Endothelial cell (in vitro differentiated cells): ENCODE measurements at places on chromosomes 1 and 21. TPM values are rescaled to one million over a fixed set of nuclear protein-coding genes. Genes with fewer than 3 reads are reported as not detected.

GRCh38 chr1:3186526-3186921 is 117.5 kb downstream of the PRDM16 start:
- H3K4me1 ChIP-seq = peaks cover 6% of the 10 kb centered on the region
- H3K36me3 ChIP-seq = no peaks in the 10 kb centered on the region
- H3K27ac ChIP-seq = no peak overlapping the region
- peaks cover 10% of the 10 kb centered on the region for H3K27me3 ChIP-seq
- H3K4me3 ChIP-seq = no peak overlapping the region
- DNase-seq = no peak

RNF223 gene
- not detected for total RNA-seq

KIF17 gene
- total RNA-seq = 1.8 TPM

BRDT gene
- total RNA-seq = not detected

- H3K27me3 ChIP-seq = peaks cover 7% of the 10 kb centered on the region
- H3K36me3 ChIP-seq = peaks cover 10% of the 10 kb centered on the region
- DNase-seq = no peak
- no peak overlapping the region for H3K27ac ChIP-seq
- H3K4me1 ChIP-seq = no peaks in the 10 kb centered on the region
These were observed 277.5 kb upstream of the C1orf174 start for GRCh38 chr1:4177425-4178150.

DNA sequence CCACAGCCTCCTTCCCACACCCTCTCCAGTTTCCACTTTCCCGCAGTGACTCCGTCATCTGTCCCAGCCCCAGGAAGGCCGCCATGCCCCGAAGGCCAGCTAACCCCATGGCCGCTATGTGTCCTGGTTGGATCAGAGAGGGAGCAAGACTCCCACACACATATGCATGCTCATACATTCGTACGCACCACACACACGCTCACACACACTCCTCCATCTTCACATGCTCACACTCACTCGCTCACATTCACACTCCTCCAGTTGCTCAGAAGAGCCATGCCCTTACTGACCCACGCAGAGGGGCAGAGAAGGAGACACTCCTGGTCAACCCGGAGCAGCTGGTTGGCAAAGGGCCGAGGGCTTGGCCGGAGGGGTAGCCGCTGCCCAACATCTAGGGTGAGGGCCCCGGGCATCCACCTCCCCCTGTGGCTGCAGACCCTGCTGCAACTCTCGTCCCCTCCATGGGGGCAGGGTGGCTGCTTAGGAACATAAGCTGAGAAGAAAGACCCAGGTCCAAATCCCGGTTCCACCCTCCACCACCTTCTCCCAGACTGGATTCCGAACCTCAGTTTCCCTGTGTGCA is 122.3 kb upstream of the SLC25A33 start:
- H3K4me1 ChIP-seq = peaks cover 5% of the 10 kb centered on the region
- H3K27ac ChIP-seq = peak overlapping the region; percentile 57
- no peak for DNase-seq
- H3K36me3 ChIP-seq = no peaks in the 10 kb centered on the region
- H3K27me3 ChIP-seq = no peaks in the 10 kb centered on the region

KIAA1614 gene
- 2.6 TPM for total RNA-seq

DNA sequence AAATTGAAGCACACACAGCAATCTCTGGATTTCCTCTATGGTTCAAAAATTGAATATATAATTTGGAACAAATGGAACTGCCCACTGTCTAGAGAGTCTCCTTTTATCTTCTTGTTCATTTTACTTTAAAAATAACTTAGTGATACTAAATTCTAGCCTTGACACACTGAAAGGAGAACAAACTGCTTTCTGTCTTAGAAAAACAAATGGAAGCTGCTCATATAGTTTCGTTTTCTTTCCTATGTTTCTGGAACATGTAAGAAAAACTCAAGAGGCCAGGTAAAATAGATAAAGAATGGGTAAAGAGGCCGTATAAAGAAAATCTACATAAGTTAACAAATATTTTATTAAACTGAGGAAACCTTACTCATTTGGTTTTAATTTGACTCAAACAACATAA is 332.7 kb downstream of the NEGR1 start:
- H3K4me1 ChIP-seq = no peaks in the 10 kb centered on the region
- H3K36me3 ChIP-seq = no peaks in the 10 kb centered on the region
- no peak for DNase-seq
- H3K27me3 ChIP-seq = no peaks in the 10 kb centered on the region
- H3K4me3 ChIP-seq = no peak overlapping the region

NEK2 gene
- 3.9 TPM for total RNA-seq

CFAP141 gene
- total RNA-seq = not detected

GRCh38 chr1:89687254-89687653 is 54.3 kb downstream of the LRRC8C start:
- no peak for DNase-seq
- H3K27ac ChIP-seq = no peak overlapping the region
- H3K27me3 ChIP-seq = peaks cover 5% of the 10 kb centered on the region
- peaks cover 42% of the 10 kb centered on the region for H3K36me3 ChIP-seq

- no peak for DNase-seq
- H3K27me3 ChIP-seq = peaks cover under 1% of the 10 kb centered on the region
- H3K27ac ChIP-seq = no peak overlapping the region
- peaks cover 13% of the 10 kb centered on the region for H3K4me1 ChIP-seq
- no peak overlapping the region for H3K4me3 ChIP-seq
These were observed 46.8 kb downstream of the ZBTB40 start for GRCh38 chr1:22498463-22498862.

SMIM12 gene
- total RNA-seq = 84.4 TPM

- H3K36me3 ChIP-seq = no peaks in the 10 kb centered on the region
- H3K27me3 ChIP-seq = no peaks in the 10 kb centered on the region
- no peak for DNase-seq
- H3K27ac ChIP-seq = no peak overlapping the region
- H3K4me3 ChIP-seq = no peak overlapping the region
These were observed 17.0 kb upstream of the OLFML2B start for GRCh38 chr1:162040657-162041056.

DNA sequence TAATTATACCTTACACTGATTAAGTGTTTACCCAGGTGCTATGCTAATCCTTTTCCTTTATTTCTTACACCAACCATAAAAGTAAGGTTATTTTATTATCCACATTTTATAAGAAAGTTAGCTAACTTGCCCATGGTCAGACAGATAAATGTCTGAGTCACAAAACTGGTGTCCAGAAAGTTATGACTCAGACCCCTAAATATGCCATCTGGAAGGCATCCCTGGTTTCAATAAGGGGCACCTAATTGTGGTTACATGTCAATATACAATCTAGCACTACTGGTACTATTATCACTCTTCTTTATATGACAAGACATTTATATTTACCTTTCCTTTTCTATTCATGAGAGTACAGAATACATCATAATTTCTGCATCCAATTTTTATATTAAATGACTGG is 496.5 kb upstream of the ADGRL2 start:
- H3K27me3 ChIP-seq = no peaks in the 10 kb centered on the region
- no peaks in the 10 kb centered on the region for H3K4me1 ChIP-seq
- no peak for DNase-seq
- no peak overlapping the region for H3K27ac ChIP-seq

DNA sequence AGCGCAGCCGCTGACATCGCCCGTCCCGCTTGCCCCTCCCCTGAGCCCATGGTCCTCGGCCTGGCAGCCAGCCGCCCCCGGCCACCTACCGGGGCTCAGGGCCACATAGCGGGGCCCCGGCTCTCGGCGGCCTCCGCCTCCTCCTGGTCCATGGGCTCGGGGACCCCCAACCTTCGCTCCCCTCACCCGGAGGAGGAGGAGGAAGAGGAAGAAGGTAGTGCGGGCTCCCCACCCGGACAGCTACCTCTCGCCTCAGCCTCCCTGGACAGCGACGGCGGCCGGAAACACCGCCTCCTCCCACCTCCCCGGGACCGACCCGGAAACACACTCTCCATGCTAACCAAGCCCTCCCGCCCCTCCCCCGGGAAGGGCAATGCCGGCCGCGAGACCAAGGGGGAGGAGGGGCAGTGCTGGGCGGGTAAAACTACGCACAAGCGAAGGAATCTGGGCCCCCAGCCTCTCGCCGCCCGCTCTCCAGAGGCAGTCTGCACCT is at the start of gene KIAA0319L:
Gene KIAA0319L (minus strand): TSS at position 286 of the 493 bp plus-strand sequence. CDS start 2,912 bp downstream, outside the sequence.
- H3K4me1 ChIP-seq = peaks cover 24% of the 10 kb centered on the region
- peak; percentile 68 for DNase-seq
- peaks cover 10% of the 10 kb centered on the region for H3K27me3 ChIP-seq
- H3K36me3 ChIP-seq = peaks cover 19% of the 10 kb centered on the region

IGFN1 gene
- total RNA-seq = not detected

GRCh38 chr1:117105722-117106121 is 15.8 kb downstream of the TRIM45 start:
- H3K27ac ChIP-seq = no peak overlapping the region
- no peaks in the 10 kb centered on the region for H3K4me1 ChIP-seq
- DNase-seq = no peak
- no peaks in the 10 kb centered on the region for H3K36me3 ChIP-seq

GRIK1 gene
- total RNA-seq = not detected

- H3K4me3 ChIP-seq = no peak overlapping the region
- H3K36me3 ChIP-seq = no peaks in the 10 kb centered on the region
- H3K27me3 ChIP-seq = peaks cover 1% of the 10 kb centered on the region
- no peak for DNase-seq
- no peaks in the 10 kb centered on the region for H3K4me1 ChIP-seq
These were observed 348.7 kb upstream of the PTBP2 start for GRCh38 chr1:96372881-96373280.

GRCh38 chr1:201888282-201889089 is at the start of gene SHISA4:
Gene SHISA4 (plus strand): TSS chr1:201888898. CDS start chr1:201888995, 97 bp downstream.
- H3K4me1 ChIP-seq = no peaks in the 10 kb centered on the region
- H3K27ac ChIP-seq = no peak within 1 kb of the TSS
- DNase-seq = peak; percentile 21
- peak within 1 kb of the TSS; percentile 62 for H3K4me3 ChIP-seq
- H3K27me3 ChIP-seq = peaks cover 25% of the 10 kb centered on the region

PGLYRP4 gene
- total RNA-seq = 1.7 TPM

CAPN8 gene
- total RNA-seq = 0.13 TPM

- peaks cover under 1% of the 10 kb centered on the region for H3K4me1 ChIP-seq
- H3K4me3 ChIP-seq = no peak overlapping the region
- no peak overlapping the region for H3K27ac ChIP-seq
- no peak for DNase-seq
These were observed 26.9 kb upstream of the DDR2 start for GRCh38 chr1:162605225-162605927.

GRCh38 chr1:225544924-225545323 is 108.0 kb downstream of the ENAH start:
- H3K27me3 ChIP-seq = peaks cover 3% of the 10 kb centered on the region
- H3K4me1 ChIP-seq = peaks cover 4% of the 10 kb centered on the region
- no peak for DNase-seq
- no peak overlapping the region for H3K27ac ChIP-seq

GRCh38 chr1:157166590-157166989 is 28.4 kb upstream of the ETV3 start:
- peaks cover 2% of the 10 kb centered on the region for H3K4me1 ChIP-seq
- no peak for DNase-seq
- H3K27ac ChIP-seq = no peak overlapping the region
- H3K27me3 ChIP-seq = peaks cover 5% of the 10 kb centered on the region

DNA sequence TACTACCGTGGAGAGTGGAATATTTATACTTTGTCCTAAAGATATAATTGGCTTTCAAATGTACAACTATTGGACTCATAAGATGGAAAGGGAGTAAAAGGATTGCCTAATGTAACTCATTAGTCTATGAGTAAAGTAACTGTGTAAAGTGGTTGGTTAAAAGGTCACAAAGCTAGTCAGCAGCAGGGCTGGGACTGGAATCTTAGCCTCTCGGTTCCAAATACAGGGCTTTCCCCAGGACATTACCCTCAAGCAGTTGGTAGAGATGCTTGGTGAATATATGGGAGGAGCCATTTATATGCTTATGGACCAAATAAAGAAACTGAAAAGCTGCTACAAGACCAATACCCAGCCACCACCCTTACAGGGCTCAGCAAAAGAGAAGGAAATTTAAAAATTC is 283.7 kb downstream of the HLX start:
- no peaks in the 10 kb centered on the region for H3K36me3 ChIP-seq
- no peak for DNase-seq
- no peak overlapping the region for H3K27ac ChIP-seq
- H3K4me3 ChIP-seq = no peak overlapping the region
- H3K27me3 ChIP-seq = peaks cover 2% of the 10 kb centered on the region

DNA sequence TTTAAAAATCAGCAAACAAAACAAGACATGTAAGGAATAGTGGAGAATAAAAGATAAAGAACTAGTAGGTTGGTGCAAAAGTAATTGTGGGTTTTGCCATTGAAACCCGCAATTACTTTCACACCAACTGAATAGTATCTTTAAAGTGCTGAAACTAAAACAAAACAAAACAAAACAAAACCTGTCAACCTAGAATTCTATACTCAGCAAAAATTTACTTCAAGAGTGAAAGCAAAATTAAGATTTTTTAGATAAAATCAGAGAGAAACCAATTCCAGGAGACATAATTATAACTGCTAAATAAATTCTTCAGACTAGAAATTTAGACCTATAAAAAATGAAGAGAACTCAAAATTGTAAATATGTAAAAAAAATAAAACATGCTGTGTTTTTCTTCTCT is 114.0 kb upstream of the TSPAN2 start:
- H3K4me3 ChIP-seq = no peak overlapping the region
- no peaks in the 10 kb centered on the region for H3K27me3 ChIP-seq
- no peak for DNase-seq
- no peak overlapping the region for H3K27ac ChIP-seq
- H3K4me1 ChIP-seq = no peaks in the 10 kb centered on the region
- H3K36me3 ChIP-seq = no peaks in the 10 kb centered on the region

DNA sequence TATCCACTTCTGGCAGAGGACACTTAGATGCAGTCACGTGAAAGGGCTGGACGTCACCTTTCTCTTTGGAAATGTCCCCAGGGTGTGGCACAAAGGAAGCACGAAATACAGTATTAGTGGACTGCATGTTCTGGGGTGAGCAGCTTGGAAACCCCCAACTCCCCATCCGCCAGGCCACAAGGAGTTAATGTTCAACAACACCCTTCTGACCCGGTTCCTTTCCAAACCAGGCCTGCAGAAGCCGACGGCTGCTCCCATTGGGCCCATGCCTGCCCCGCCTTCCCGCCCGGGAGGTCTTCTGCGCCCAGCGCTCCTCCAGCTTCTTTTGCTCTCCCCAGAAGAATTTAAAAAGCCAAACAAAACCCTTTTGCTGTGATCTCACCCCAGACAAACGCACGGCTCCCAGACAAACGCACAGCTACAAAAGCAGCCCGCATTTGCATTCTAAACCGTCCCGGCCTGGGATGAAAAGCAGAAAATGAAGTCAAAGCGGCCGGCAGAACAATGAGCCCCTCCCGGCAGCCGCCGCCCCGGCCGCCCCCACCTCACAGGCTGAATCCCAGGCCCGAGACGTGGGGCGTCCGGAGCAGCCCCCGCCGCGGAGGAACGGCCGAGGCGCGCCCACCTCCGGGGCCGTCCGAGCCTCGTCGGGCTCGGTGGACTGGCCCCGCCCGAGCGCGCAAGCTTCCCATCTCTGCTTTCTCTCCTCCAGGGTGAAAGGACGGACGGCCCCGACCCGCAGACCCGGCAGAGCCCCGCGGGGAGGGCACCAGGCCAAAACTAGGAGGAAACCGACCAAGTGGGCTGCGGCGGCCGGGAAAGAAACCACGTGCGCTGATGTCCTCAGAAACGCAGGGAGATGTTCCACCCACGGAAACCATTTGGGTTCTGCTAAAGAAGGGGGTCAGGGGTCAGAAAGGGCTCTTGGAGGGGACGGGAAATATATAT is 101.9 kb downstream of the PLPP3 start:
- peaks cover 2% of the 10 kb centered on the region for H3K27me3 ChIP-seq
- DNase-seq = peak; percentile 42
- H3K27ac ChIP-seq = peak overlapping the region; percentile 36
- peak overlapping the region; percentile 86 for H3K4me3 ChIP-seq

TMEM51 gene
- 23.5 TPM for total RNA-seq
